ENCODE measurements at places on chromosomes 4 and X. TPM values are rescaled to one million over a fixed set of nuclear protein-coding genes. Genes with fewer than 3 reads are reported as not detected.

The TLR1 gene
- total RNA-seq = 1.9 TPM

The KLHL13 gene
- 6.0 TPM for total RNA-seq

The SPINK2 gene
- not detected for total RNA-seq

The AMOT gene
- total RNA-seq = 1.2 TPM

Data from myometrial cell (primary cell).